NCI-H460 (cell line): ENCODE measurements at places on chromosomes 3 and 15. TPM values are rescaled to one million over a fixed set of nuclear protein-coding genes. Genes with fewer than 3 reads are reported as not detected.

DNA sequence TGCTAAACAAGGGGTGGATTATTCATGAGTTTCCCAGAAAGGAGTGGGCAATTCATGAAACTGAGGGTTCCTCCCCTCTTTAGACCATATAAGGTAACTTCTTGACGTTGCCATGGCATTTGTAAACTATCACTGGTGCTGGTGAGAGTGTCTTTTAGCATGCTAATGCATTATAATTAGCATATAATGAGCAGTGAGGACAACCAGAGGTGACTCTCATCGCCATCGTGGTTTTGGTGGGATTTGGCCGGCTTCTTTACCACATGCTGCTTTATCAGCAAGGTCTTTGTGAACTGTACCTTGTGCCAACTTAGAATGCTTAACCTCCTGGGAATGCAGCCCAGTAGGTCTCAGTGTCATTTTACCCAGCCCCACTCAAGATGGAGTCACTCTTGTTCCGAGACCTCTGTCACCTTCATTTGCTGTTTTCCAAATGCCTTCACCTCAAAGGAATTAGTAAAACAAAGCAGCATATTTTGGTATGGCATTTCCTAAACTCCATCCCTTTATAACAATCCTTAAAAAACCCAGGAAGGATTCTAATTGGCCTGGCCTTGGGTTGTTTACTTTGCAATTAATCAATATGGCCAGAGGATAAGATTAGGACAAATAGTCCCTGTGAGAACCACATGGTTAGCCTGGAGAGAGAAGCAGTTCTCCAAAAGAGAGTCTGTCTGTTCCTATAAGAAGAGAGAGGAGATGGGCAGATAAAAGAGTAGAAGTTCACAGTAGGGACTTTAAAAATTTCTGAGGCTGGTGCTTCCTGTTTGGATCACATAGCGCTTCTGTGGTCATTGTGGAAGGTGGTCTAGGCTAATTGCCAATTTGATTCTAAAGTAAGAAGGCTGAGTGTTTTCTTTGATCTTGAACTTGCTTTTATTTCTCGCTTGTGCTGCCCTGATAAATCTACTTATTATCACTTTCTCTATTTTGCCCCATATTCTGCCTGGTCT lies 155.2 kb upstream of the EOMES start:
- DNase-seq, result no peak

- DNase-seq, result no peak
Observed at GRCh38 chr15:68442041-68442440, 10.1 kb upstream of the ITGA11 start.

DNA sequence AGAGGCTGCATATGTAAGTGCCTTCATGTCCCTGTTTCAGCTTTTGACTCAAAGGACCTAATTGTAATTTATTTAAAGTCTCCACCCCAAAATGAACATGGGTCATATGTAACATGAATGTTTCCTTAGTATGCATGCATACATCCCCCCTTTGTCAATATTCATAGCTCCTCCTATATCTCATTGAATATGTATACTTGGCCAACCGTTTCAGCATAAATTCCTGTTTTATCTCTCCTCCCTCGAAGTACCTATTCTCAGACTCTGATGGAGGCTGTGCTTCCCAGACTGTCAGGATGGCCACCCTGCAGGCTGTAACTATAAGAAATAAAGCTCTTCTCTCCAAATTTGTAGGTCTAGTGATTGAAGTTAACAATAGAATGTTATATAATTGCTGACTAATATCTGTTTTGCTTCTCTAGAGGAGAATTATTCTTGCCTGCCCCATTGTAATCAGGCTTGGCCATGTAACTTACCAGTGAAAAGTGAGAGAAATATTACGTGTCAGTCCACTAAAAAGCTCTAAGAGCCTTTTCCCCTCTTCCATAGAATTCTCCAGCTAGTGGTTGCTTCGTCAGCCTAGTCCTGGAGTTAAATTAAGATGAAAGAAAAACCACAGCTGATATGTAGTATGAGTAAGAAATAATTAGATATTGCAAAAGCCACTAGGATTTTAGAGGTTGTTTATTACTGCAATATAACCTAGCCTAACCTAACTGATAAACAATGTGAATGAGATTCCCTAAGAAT lies 245.1 kb downstream of the ZNF385D start:
- DNase-seq, result no peak

GRCh38 chr3:108420926-108421325 lies 89.5 kb downstream of the MYH15 start:
- DNase-seq, result no peak

GRCh38 chr3:141499284-141499683 lies 12.5 kb downstream of the RASA2 start:
- no peak for DNase-seq

DNA sequence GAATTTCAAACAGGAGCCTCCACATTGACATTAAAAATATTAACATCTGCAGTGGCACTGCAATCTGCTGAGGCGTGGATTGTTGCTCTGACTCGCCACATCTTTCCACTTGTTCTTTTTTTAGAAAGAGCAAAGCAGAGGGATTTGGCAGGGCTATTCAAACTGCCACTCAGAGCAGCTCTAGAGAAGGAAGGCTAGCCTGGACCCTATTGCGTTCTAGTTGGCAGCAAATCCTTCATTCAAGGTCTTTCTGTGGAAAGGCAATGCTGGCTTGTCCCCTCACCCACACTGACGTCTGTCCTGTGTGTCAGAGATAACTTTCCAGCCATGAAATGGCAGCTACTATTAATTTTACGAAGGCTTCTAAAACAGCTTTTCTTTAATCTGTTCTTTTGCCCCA lies 483.2 kb upstream of the SGO1 start:
- no peak for DNase-seq

The IRAK2 gene
- total RNA-seq, result 2.1 and 2.2 TPM in 2 replicates

The GLCE gene
- 95.2 and 115 TPM in 2 replicates for total RNA-seq

The GUCA1C gene
- not detected in 2 replicates for total RNA-seq

The ADCY5 gene
- 0.20 TPM in 1 of 2 replicates, not detected in the other for total RNA-seq

The FANCD2OS gene
- not detected in 2 replicates for total RNA-seq

The NAALADL2 gene
- 0.69 and 1.0 TPM in 2 replicates for total RNA-seq

The SCG5 gene
- 0.52 TPM in 1 of 2 replicates, not detected in the other for total RNA-seq

The KIF23 gene
- total RNA-seq, result 54.1 and 60.9 TPM in 2 replicates
